ENCODE measurements at places on chromosomes 6 and 20.
A peak's percentile ranks its signal among the peaks of the same experiment; 100 is the strongest.

- DNase-seq = peak; percentile 11
Measured at GRCh38 chr6:10555625-10556309, 34.6 kb downstream of the GCNT2 start.

DNA sequence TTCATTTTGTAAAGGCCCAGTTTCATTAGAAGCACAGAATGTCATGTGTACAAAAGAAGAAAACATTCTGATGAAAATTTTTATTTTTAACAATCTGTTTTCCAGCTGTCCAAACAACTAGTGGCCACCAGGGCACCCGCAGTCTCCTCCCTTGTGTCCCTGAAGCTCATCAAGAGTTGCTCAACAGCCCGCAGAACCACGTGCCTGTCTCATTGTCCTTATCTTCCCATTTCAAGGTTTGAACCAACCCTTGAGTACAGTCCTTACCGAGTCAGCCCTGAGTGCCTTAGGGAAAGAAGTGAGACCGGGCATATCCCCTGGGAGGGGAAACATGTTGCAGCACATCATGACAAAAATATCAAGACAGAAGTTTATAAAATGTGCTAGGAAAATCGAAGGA is 15.9 kb upstream of the ZNF133 start:
- no peak for DNase-seq

DNA sequence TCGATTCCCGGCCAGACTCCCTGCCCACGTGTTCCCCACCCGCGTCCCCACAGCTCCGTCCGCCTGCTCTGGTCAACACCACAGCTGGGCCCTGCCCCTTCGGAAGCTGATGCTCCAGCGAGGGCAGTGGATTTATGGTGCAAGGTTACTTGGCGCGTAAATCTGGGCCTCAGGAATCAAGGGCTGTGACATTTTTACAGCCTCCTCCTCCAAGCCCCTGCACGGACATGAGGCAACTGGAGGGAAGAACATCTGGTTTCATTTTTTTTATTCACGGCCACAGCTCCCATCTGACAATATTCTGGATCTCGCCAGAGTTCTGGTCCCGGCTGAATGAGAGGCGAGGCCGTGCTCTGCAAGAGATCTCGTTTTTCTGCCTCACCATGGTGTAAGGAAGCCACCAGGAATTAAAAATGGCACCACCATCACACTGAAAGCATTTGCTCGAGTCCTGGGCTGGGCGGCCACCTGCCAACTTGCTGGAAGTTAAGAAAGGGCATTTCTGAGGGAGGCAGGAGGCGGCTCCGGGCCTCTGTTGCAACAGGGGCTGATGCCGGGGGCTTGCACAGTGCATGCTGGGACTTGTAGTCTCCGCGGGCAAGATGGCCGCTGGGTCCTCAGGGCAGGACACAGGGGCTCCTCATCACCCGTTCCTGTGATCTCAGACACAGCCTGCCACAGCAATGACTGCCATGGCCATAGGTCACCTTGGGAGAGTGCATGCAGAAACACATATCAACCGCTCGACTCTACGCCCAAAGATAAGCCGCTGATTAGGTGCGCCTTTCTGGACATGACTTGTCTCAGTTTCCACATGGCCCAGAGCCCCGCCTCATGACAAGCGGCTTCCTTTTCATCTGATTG is 148.5 kb downstream of the LY86 start:
- no peak for DNase-seq

GRCh38 chr20:673603-674001 is 2.0 kb downstream of the SCRT2 start:
- no peak for DNase-seq

DNA sequence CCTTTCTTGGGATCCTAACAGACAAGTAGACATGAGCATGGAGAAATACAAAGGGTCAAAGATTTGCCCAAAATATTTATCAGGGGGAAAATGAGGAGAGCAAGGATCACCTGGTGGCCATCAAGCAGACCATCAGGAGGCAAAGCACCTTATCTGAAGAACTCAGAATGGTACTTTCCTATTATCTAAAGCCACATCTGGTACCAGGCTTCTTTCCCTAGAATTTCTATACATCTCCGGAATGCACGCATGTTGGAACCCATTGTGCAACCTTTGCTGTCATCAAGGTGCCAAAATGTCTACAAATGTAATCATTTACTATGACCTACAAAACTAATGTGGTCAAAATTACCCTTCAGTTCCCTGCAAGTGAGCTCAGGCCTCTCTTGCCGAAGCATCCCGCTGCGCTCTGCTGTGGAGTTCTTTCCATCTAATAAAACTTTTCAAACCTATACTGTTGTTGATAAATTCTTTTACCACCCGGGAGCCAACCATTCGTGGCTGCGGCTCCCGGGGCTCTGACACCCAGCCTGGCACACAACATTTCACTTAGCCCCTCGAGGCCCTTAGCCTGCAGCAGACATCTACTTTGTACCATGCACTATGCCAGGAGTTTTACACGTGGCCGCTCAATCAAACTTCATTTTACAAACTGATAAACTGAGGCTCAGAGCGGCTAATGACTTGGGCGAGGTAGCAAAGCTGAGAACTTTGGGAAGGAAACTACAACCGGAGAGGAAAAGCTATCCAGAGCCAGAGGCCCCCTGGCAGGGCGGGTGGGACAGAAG is 3.8 kb upstream of the CPXM1 start:
- no peak for DNase-seq

GRCh38 chr6:34323300-34323699 is 69.2 kb downstream of the NUDT3 start:
- DNase-seq = no peak

DNA sequence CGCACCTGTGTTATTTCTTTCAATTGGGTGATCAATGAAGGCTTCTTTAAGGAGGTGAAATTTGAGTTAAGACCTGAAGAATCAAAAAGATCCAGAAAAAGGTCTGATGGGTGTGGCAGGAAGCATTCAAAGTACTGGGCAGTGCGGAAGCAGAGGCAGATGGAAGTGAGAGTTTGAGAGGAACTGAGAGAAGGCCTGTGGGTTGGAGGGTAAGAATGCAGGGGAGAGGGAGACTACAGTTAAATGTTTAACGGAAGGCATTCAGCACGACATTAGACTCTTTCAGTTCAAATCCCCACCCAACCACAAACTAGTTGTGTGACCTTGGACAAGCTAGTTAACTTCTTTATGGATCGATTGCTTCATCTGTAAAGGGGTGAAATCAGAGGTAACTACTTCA is 50.5 kb upstream of the GCM1 start:
- DNase-seq = no peak

GRCh38 chr20:19320005-19320404 is 107.6 kb downstream of the SLC24A3 start:
- no peak for DNase-seq

DNA sequence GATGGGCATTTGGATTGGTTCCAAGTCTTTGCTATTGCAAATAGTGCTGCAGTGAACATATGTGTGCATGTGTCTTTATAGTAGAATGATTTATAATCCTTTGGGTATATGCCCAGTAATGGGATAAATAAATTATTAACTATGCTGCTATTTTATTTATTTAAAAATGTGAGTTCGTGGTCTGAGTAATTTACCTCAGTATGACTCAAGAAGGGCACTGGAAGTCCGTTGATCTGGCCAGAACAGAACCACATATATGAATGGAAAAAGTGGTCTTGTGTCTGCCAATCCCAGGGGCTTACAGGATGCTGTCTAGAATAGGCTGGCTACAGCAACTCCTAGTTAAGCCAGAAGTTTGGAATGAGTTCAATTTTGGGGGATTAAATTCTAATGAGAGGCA is 27.6 kb upstream of the HLA-C start:
- no peak for DNase-seq

GRCh38 chr6:127506894-127507293 is 12.2 kb downstream of the MTCL3 start:
- no peak for DNase-seq

DNA sequence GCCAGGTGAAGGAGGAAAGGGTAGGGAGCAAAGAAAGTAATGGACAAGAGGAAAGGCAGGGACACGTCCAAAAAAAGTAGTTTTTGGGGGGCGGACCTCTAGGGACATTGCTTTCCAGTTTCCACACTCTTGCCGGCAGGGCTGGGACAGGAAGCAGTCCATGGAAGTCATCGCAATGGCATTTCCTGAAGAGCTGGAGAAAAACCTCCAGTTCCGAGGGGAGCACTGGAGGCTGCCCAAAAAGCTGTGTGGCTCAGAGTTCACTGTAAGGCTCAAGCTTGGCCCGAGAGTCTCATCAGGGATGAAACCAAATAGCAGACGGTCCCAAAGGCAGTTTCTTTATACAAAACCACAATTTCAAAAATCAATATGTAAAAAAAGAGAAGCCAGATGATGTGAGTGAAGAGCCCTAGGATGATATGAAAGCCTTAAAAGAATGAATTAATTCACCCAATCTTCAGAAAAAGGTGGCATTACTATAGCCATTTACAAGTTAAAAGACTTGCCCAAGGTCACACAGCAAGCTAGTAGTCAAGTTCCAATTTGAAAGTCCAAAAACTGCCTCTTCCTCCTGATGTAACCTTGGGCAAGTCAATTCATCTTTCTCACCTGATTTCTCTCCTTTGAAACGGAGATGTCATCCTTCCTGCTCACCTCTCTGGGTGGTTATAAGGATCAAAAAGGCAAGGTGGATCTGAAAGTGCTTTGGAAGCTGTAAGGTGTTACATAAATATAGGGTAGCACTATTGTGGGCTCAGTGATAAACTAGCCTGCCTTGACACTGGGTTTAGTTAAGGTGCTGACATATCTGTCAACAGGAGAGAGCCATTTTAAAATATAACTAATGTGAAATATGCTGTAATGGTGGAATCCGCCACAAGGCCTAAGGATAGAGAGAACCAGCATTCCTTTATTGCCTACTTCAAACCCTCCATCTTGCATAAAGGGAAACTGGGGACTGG is 9.1 kb downstream of the BCL2L1 start:
- DNase-seq = peak; percentile 32

DNA sequence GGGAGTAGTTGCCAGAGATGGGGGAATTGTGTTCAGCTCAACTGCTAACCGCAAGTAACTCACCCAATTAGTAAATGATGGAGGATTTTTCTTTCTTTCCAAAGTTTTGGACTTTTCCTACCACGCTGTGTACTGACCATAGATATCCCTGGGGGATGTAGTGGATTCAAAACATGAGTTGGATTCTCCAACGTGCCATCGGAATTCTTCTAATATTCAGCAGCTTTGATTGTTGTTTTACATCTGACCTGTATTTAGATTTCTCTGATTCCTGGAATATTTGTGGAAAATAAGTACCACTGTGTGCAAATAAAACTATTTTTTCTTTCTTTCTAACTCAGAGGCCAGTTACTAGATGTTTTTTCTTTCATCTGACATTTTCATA is 1.1 kb downstream of the CCDC170 start:
- no peak for DNase-seq

DNA sequence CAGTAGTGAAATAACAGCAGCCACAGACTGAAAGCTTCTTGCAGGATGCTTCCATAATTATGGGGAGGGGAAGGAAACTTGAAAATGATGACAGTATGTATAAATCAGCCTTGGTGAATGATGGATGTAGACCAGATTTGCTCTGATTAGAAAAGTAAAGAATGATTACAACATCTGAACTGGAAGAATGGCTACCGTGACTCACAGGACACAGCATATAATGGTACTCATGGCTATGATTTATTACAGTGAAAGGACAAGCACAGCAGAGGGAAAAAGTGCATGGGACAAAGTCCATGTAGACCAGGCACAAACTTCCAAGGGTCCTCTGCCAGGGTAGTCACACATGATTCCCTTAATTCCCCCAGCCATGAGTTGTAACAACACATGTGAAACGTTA is 70.7 kb upstream of the POPDC3 start:
- no peak for DNase-seq

DNA sequence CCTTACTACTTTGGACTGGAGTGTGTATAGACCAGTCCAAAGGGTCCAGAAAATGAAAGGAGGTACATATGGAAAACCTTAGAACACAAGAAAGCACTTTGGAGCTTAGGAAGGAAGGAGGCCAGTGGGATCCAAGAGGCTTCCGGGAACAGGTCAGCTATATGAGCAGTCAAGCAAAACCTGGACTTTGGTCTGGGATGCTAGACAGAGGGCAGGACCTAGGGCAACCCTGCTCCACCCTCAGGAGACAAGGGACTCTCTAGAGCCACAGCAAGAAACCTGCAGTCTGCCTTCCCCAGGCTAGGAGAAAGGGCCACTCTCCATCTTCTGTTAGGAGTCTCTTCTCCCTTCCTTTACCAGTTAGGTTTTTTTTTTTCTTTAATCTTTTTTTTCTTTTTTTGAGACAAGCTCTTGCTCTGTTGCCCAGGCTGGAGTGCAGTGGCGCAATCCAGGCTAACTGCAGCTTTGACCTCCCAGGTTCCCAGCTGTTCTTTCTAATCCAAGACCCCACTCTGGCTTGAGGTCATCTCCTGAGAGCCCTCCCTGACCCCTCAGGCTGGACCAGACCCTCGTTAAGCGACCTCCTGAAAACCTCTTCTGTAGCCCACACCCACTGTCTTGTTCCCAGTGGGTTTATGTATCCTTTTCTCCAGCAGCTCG is 4.6 kb downstream of the KCNK5 start:
- DNase-seq = no peak

GRCh38 chr20:43689165-43689564 is 22.3 kb downstream of the MYBL2 start:
- no peak for DNase-seq

- DNase-seq = no peak
Measured at GRCh38 chr20:44701118-44701857, 13.9 kb upstream of the CCN5 start.

- DNase-seq = no peak
Measured at GRCh38 chr6:164502833-164503232, 806.6 kb downstream of the C6orf118 start.

GRCh38 chr6:69456086-69456485 is 340.7 kb downstream of the LMBRD1 start:
- no peak for DNase-seq

All from T1000 (cell line).